ENCODE measurements at places on chromosomes 7 and 10.

- DNase-seq = no peak
These were observed 446.1 kb downstream of the GRM8 start for GRCh38 chr7:126806614-126807013.

- DNase-seq = no peak
These were observed 293.1 kb downstream of the ZEB1 start for GRCh38 chr10:31612082-31612481.

DNA sequence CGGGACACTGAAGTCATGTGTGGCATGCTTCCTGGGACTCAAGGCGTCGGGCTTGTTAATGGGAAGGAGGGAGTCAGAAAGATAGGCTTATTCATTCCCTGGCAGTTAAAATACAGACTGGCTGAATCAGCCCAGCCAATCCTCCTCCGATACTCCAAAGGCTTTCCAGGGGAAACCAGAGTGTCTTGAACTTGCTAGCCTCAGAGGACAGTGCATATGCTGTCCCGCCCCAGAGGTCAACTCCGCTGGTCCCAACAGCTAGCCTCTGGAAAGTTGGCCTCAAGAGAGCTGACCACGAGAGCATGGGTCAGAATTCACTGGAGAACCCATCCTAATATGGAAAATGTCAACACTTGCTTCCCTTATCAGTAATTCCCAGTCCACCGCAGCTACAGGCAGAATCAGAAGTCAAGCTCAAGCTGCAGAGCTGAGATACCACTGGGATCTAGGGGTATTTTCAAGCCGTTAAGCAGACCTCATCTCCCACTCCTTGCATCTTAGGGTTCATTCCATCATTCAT is 43.0 kb downstream of the ELMO1 start:
- DNase-seq = no peak

- no peak for DNase-seq
These were observed 286.6 kb upstream of the NRP1 start for GRCh38 chr10:33621101-33621500.

DNA sequence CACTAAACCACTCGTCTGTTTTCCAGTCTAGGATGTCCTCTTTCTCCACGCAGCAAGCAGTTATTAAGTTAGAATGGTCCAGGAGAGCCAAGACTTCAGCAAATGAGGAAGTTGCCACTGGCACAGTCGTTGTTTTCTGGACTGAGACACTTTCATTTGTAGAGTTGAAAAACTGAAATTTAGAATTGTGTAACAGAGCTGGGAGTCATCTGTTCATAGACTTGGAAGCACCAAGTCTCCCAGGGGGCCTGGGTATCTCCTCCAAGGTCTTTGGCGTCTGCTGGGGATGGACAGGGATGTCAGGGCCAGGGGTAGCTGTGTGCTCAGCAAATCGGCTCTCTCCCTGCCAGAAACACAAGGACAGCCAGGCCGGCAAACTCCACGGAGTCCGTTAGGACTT is 208.4 kb downstream of the FANK1 start:
- DNase-seq = no peak

GRCh38 chr7:131225619-131226513 is 101.8 kb upstream of the MKLN1 start:
- no peak for DNase-seq

DNA sequence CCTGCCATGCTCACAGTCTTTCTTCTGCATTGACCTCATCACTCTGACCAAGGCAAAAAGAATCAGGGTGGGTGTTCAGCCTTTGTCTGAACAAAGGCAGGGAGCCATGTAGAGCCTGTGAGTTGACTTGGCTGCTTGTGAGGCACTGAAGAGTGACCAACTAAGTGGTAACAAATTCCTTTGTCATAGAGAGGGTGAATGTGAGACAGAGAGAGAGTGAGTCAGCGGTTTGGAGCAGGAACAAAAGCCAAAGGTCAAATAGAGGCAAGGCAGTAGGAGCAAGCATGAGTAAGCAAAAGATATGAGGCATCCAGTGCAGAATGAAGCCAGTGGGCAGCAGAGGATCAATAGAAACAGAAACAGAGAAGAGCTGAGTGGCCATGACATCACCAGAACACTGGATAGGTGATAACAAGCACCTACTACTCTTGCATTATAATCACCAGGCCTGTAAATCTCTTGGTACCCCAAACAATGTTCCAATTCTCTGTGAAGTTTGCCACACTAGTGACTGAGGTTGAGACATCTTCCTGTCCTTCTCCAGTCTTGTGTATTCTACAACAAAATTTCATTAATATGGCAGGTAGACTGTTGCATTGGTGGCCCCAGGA is 116.2 kb upstream of the LAMB4 start:
- no peak for DNase-seq

DNA sequence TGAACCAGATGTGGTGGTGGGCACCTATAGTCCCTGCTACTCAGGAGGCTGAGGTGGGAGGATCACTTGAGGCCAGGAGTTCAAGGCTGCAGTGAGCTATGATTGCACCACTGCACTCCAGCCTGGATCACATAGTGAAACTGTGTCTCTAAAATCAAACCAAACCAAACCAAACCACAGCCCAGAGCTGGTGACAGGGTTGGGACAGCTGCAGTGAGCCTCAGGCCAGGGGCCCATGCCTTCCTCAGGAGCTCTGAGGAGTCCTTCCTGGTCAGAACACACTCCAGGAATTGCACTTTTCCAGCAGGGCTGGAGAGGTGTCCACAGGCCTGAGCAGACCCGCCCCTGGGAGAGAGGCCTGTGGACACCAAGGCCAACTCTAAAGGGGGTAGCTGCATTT is 32.5 kb upstream of the OCM2 start:
- no peak for DNase-seq

DNA sequence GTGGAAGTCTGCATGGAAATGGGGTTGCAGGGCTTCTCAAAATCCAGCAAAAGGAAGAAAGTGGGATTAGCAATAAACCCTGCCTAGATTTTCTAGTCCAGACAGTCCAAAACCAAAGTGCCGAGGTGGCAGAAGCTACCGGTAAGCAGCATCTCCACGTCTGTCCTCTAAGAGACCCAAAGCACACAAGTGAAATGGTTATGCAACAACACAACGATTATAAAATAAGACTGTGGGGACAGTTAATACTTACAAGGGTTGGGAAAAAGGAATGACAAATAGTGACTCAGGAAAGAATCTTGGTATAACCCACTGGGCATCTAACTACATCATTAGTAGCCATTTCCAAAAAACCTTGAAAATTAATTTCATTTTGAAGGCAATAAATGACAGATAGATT is 24.7 kb downstream of the CREB3L2 start:
- DNase-seq = no peak

GRCh38 chr10:110746969-110747608 is 103.0 kb downstream of the RBM20 start:
- DNase-seq = no peak

- no peak for DNase-seq
These were observed 442.1 kb upstream of the FOXK1 start for GRCh38 chr7:4240042-4240441.

DNA sequence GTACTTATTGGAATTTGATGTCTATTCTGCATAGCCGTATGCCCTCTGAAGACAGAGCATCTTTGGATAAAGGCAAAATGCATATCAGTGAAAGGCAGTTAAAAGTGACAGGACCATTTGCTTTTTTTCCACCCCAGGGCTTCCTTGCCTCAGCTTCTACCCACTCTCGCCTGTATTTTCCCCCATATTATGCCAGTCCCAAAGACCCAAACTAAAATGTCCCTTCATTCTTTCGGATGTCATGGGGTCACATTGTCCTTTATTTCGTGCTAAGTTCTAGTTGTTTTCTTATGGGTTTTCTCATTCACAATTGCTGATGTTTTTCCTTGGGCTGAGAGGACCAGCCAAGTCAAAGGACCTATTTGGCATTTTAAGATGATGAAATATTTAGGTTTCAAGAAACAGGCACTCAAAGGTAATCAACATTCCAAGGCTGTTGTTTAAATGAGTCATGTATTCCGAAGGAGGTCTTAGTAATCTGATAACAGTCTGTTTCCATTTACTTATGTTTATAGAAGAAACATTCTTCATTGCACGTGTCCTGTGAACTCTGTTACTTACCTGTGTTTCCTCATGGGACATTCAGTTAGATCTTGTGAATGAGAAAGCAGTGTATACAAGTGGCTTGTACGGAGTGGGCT is 74.1 kb downstream of the DNAH11 start:
- no peak for DNase-seq

- DNase-seq = no peak
These were observed 86.6 kb downstream of the FRMD4A start for GRCh38 chr10:14244147-14244546.

DNA sequence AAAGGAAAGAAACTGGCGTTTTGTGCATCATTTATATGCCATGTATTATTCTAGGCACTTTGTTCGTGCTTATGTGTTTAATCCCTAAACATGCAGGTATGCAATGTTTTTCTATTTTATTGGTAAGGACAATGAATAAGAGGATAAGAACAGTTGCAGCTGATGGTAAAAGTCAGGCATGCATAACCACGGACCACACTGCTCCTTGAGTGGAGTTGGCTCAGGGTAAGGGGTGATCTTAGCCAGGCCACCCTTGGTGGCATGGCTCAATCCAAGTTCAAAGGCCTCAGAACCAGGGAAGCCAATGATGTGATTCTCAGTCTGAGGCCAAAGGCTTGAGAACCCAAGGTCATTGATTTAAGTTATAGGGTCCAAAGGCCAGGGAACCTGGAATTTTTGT is 1068.1 kb downstream of the NRG3 start:
- DNase-seq = no peak

DNA sequence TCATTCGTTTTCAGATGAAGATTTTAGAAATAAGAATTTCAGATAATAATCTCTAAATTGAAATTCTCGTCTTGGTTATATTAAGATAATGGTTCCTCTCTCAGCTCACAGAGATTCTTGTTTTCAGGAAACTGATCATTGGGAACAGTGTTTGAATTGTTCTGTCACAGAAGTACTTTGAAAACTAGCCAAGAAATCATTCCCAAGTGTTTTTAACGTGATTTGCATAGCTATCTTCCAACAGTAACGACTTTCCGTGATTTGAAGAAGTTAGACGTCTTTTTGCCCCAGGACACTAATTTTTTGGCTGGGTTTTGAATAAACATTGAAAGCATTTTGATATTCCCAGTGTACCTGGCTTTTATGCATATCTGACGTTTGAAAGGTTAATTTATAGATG is 116.0 kb downstream of the CDCA7L start:
- DNase-seq = no peak

GRCh38 chr10:86667421-86668181 is 710 bp upstream of the LDB3 start:
- no peak for DNase-seq

DNA sequence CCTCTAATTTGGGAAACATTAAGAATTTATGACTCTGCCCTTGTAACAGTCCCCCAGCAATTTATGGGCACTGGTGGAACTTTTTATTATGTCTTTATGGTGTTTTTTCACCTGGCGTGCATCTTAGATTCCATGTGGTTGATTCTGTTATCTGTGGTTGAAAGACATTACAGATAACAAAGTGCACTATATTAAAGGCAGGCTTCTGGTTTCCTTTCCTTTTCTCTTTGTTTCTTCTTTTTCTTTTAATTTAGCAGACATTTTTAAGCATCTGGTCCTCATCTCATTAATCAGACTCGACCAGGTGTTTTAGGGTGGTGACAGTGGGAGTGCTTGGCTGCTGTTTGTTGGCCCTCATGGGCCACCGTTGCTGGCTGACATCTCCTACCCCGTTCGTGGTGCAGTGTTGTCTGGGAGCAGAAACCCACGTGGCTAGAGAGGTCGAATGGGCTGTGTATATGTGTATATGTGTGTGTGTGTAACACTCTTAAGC is 77.4 kb downstream of the LRMDA start:
- no peak for DNase-seq

DNA sequence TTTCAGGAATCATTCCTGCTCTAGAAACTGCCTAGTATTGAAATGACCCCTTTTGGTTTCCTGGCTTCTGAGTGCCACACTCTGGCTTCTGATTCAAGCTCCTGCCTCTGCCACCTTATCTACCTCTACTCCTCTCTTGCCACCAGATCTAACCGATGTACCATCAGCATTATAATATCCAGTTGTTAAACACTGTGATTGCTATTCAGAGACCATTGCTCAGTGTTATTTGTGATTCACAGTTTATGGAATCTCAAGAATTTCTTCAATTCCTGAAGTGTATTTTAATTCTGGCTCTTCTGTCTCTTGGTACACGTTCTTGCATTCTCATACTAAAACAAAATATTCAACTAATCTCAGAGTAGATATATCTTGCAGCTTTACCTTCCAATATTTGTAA is 88.7 kb downstream of the DYNC1I1 start:
- DNase-seq = no peak

- no peak for DNase-seq
These were observed 461 bp upstream of the FIGNL1 start for GRCh38 chr7:50450590-50451032.

- no peak for DNase-seq
These were observed 348.9 kb upstream of the BMPER start for GRCh38 chr7:33556472-33556871.

GRCh38 chr10:126910196-126910595 is 5.0 kb downstream of the DOCK1 start:
- DNase-seq = no peak

DNA sequence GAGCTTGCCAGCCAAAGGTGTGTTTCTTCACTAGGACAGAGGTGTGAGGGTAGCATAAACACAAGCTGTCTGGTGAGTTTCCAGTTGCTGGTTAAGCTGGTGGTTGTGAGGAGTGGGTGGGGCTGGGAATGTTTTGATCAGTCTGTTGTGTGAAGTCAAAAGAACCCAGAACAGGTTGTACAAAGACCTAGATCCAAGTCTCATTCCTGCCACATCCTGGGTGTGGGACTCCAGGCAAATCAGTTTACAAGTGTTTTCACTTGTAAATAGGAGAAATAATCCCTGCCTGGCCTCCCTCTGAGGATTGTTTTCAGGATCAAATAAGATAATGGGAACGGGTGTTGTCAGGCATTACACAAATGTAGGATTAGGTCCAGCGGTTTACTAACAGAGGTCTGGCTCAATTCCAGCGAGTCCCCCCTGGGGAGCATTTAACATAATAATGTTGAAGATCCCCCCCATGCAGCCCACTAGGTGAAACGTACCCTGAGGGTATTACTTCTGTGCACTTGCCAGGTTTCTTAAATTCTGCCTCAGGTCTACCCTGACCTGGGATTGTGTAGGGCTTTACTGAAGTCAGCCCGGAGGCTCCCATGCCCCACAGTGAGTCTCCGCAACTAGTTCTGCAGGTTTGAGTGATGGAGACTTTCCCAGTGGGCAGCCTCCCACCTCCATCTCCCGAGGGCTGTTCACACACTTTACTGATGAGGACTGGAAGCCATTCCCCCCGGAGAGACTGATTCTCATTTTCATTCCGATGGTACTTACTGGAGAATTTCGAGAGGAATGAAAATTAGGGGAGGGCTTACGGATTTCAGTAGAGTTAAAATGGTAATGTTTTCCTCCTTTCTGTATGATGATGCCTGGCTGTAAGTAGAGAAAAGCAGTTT is 2.7 kb upstream of the FRAT2 start:
- DNase-seq = no peak

Measured in left forelimb (tissue), 1 donor.